ENCODE measurements at places on chromosomes 1 and 21.
A peak's percentile ranks its signal among the peaks of the same experiment; 100 is the strongest.

GRCh38 chr1:40143891-40144575 lies 17.2 kb upstream of the RLF start:
- peak; percentile 56 for DNase-seq

DNA sequence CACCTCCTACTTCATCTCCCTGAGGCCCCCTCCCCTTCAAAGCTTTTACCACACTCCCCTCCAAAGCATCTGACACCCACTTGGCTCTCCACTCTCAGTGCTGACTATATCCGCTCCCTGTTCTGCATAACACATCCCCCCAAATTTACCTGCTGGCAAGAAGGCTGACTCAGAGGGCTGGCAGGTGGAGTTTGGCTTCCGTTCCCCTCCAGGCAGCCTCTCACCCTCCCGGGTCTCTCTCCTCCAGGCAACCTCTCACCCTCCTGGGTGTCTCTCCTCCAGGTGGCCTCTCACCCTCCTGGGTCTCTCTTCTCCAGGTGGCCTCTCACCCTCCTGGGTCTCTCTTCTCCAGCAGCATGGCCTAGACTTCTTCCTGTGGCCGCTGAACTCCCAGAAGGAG lies 562.1 kb downstream of the NPHP4 start:
- no peak for DNase-seq

DNA sequence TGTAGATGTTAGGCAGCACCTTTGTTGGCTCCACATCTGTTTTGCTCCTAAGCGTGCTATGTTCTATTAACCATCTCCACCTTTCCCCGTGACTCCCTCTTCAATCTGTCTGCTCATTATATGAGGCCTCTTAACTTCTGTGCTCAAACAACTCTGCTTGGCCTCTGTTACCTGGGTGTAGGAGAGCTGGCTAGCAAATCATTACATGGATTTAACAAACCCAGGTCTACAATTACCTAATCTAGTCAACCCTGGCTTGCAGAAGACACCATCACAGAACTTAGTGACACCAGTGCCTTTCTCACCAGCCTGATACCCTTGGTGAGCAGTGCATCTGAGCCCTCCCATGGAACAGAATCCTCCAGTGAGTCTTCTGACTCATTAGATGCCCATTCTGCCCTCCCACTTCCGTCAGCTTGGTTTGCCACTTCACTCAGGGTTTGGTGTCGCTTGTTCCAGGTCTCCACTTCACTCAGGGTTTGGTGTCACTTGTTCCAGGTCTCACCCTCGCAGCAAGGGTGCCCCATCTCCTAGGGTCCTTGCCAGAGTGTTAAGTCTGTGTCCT lies 92.0 kb upstream of the KIF26B start:
- no peak for DNase-seq

DNA sequence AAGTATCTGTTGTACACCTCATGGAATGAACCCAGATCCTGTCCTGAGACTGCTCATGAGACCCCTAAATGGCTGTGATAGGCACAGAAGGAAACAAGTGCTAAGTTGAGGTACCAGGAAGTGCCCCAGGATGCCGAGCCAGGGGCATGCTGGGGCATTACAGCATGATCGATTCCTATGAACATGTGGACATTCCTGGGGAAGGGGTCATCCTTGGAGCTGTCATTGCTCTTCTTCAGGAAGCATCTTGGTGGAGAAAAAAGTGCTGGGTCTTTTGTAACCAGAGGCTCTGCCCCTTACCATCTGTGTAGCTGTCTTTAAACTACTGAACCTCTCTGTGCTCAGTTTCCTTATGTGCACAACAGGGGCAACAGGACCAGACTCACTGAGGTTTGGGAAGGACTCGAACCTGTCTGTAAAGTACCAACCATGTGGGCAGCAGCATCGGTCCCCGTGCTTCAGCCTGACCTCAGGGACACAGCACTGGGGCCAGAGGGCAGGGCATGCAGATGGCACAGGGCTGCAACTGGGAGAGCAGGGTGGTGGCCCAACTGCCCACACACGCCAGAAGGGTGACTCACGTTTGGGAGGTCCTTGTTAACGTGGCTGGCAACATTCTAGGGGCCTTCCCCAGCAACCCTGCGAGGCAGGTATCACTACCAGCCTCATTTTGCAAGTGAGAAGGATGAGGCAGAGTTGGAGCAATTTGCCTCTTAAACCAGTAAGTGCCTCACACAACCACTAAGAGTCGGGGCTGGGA lies 142.3 kb upstream of the EDN2 start:
- peak; percentile 34 for DNase-seq

- DNase-seq: no peak
Measured at GRCh38 chr1:3590139-3590763, 21.1 kb downstream of the MEGF6 start.

DNA sequence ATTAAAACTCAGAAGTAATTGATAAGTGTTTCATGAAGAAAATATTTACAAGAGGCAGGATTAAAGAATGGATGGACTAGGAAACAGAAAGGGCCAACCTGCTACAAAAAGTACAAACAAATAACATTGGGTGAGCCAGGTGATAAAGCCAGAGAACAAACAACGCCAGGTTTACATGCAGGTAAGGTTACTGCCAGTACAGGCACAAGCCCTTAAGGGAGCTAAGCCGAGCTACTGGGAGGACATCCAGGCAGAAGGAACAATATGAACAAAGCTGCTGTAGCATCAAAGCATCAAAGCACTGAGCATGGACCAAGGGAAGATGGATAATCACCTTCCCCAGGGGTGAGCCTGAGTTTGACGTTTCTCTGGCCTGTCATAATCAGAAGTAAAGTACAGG lies 380.7 kb downstream of the SEC16B start:
- DNase-seq: no peak

- DNase-seq: no peak
Measured at GRCh38 chr21:34364921-34365320, 1.1 kb downstream of the KCNE2 start.

DNA sequence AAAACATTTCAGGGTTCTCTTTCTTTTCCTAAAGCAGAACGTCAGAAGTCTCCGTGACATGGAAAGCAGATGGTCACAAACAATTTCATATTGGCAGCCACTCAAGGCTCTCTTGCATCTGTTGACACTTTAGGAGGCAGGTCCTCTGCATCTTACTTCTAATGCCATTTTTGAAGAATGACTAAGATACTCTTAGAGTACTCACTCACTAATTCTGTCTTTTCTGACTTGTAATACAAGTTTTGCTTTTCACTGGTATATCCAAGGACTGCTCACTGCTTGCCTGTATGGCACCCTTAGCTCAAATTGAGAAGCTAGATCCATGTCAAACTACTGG lies 68.3 kb downstream of the PRRX1 start:
- DNase-seq: peak; percentile 56

- DNase-seq: peak; percentile 55
Measured at GRCh38 chr1:9376886-9377333, 84.2 kb downstream of the SPSB1 start.

GRCh38 chr1:74790453-74790852 lies 57.5 kb downstream of the TYW3 start:
- no peak for DNase-seq

GRCh38 chr1:5611431-5611830 lies 380.8 kb downstream of the NPHP4 start:
- DNase-seq: no peak

- no peak for DNase-seq
Measured at GRCh38 chr1:3531928-3532327, 77.5 kb downstream of the ARHGEF16 start.

DNA sequence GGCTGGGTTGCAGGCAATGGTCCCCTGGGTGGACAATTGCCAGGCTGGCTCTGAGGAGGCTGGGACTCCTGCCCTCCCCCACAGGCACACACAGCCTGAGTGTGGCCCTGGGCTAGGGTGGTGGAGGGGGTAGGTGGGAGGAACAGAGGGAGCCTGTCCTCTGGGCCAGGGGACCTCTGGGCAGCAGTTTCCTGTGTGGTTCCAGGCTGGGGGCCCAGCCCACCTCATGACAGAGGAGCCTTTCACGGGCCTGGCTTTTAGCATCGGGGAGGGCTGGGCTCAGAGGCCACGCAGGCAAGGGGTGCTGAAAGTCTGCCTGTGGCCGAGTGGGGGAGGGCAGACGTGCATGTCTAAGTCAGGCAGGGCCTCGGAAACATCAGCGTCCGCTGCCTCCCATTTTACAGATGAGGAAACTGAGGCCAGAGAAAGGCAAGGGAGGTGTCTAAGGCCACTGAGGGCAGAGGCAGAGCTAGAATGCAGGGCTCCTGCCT lies 7.0 kb downstream of the EXTL1 start:
- DNase-seq: no peak

DNA sequence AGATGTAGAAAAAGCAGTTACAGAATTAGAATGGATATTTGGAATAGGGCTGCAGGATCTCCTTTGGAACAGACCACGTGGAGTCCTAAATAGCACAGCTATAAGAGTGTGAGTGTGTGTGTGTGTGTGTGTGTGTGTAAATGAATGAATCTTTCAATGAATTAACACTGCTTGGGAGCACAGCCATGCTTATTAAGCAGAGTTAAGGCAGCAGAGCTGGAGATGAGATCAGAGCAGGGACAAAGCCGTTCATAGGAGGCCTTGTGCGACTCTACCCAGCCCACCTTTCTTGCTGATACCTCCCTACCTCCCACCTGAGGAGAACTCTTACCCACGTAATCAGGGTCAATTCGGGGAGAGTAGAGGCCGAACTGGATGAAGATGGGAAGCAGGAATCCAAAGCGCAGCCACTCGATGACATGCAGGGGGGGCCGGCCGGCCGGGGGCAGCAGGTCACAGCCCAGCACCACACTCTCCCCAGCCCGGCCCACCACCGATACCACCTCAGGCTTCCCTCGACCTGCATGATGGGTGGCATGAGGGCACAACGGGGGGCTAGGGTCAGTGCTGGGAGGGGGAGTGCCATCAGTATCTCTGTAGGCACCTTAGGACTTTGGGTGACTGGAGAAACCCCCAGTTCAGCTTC lies 2.7 kb downstream of the IGSF9 start:
- DNase-seq: no peak

GRCh38 chr1:6962478-6962995 lies 177.3 kb downstream of the CAMTA1 start:
- DNase-seq: no peak

DNA sequence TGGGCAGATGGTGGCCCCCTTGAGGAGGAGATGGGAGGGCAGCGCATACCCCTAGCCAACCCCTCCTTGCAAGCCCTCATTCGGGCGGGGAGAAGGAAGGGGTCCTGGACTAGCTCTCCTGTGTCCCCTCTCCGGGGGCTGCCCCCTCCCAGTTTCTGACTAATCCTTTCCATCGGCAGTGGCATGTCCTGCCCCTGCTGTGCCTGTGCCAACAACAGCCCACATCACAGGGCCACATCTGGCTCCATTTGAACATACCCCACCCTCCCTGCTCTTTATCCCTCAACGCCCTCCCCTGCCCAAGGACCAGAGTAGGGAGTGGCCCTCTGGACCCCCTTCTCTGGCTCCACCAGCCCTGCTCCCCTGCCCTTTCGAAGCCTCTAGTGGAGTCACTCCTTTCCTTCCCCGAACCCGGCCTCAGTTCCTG lies 11.0 kb upstream of the LMNA start:
- DNase-seq: peak; percentile 84

GRCh38 chr1:205504311-205505075 lies at the start of gene CDK18:
Gene CDK18 (plus strand): TSS chr1:205504669. CDS start chr1:205523168, 18,499 bp downstream.
- DNase-seq: no peak

GRCh38 chr1:164937291-164937690 lies 378.3 kb downstream of the PBX1 start:
- DNase-seq: no peak

All from AG08395 (cell line).